ENCODE measurements at places on chromosomes 7 and 10.

GRCh38 chr7:107208024-107208521, 39.3 kb downstream of the HBP1 start:
- DNase-seq: no peak

DNA sequence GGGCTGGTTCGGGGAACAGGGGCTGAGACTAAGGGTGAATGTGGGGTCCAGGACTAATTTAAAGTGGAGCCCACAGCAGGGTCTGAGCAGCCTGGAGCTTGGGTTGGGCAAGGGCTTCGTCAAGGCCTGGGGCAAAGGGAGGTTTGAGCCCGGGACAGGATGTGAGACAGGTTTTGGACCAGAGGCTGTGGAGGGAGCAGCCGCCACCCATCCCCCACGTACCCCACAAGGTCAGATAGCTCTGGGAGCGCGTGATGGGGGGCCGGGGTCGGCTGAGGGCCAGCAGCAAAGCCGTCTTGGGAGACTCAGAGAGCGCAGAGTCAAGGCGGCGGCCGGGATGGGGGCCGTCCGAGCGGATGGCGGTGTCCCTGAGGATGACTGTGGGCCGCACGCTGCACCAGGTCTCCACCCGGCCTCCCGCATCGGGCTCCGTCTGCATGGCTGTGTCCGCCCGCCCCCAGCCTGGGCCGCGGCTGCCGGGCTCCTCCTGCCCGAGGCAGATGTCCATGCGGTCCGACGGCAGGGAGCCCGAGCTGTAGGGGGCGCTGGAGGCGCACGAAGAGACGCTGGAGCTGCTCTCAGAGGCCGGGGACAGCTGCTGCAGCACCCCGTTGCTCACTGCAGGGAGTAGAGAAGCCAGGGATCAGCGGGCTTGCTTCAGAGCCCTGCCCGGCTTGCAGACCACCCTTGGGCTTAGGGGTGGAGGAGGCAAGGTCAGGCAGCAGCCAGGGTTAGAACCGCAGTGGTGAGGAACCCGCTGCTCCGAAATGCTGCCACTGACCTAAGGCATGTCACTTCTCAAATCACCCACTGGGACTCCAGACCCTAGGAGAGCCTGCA, 12.1 kb downstream of the PDZD7 start:
- DNase-seq: peak; percentile 81

- no peak for DNase-seq
Measured at GRCh38 chr10:77319557-77319956, 318.1 kb downstream of the KCNMA1 start.

GRCh38 chr10:56449770-56450169, 88.7 kb upstream of the ZWINT start:
- DNase-seq: no peak

- DNase-seq: no peak
Measured at GRCh38 chr10:19891429-19891828, 75.2 kb downstream of the PLXDC2 start.

DNA sequence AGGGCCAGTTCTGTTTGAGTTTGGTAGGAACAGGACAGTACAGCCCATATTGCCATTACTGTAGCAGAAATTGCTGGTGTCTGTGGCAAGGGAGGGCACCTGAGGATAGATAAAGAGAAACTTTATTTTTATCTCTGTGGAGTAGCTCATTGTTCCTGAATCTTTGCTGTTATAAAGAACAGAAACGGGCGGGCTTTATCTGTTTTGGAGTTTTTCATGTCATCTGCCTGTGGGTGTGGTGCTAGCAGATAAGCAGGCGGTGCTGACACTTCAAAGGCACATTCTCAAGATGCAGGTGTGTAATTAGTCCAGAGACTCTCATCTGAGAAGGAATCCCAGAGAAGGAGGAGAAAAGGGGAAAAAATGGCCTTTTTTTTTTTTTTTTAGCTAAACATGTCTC, 11.5 kb downstream of the ZNF273 start:
- DNase-seq: no peak

GRCh38 chr7:103821092-103821491, 168.4 kb downstream of the RELN start:
- no peak for DNase-seq

- no peak for DNase-seq
Measured at GRCh38 chr7:276230-276835, 13.6 kb upstream of the FOXL3 start.

DNA sequence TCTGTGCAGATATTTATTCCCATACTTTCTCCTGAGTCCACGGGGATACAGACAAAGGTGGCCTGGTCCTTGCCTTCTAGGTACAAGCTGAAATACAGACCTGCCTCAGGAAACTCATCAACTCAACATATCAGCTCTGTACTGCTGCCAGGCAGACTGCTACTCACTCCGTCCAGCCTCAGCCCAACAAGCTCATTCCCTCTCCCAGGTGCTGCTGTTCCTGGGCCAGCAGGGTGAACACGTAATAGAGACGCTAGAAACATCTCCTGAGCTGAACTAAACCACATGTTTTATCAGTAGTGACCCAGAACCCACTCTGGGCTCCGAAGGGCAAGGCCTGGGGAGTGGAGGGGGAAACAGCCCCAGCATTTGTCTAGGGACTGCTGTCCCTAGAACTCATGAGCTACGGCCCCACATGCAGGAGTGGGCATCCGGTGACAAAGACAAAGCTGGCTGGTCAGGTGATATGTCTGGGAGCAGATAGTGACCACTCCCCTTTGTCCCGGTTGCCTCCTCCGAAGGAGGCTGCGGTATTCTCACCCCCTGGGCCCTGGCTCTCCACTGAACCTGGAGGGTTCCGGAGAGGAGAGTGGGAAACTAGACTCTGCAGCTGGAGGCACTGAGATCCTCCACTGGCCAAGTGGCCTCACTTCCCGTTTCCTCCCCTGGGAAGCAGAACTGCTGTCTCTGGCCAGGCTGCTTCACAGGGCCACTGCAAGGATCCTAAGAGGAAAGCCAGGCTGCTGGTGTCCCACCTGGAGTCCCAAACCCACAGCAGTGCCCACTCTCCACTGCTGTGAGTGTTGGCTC, 116.1 kb downstream of the FAM53B start:
- no peak for DNase-seq

DNA sequence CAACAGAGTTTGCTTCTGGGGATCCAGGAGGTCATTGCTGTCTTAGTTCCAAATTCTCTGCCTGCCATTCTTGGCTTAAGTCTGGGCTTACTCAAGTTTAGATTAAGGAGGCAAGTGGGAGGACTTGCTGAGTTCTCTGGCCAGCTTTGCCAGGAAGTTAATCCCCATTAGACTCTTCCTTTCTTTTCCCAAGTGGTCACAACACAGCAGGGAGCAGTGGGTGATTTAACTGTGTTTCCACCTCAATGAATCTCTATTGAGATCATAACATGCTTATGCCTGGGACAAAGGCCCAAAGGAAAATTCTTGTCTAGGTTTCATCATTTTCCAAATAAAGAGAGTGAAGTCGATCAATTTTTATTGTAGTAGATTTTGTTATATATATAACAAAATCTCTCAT, 1159.6 kb downstream of the SORCS3 start:
- DNase-seq: no peak

- no peak for DNase-seq
Measured at GRCh38 chr7:131753620-131754222, 197.3 kb upstream of the PODXL start.

GRCh38 chr7:93006480-93007095, 111.2 kb downstream of the SAMD9 start:
- no peak for DNase-seq

DNA sequence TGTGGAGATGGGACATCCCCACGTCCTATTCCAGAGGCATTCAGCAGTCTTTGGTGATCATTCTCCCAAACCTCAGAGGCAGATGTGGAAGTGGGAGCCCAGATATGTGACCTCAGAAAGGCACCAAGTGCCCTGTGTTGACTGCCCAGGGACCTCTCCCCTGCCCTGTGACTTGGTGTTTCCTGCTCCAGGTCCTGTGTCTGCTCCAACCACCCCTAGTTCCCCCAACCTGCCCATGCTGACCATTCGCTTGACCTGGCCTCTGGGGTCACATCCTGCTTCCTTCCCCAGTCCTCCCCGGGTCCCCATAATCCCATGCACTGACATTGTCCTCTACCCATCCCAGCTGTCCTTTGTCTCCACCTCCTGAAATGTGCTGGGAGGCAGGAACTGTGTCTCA, 7.6 kb downstream of the CYP26A1 start:
- no peak for DNase-seq

DNA sequence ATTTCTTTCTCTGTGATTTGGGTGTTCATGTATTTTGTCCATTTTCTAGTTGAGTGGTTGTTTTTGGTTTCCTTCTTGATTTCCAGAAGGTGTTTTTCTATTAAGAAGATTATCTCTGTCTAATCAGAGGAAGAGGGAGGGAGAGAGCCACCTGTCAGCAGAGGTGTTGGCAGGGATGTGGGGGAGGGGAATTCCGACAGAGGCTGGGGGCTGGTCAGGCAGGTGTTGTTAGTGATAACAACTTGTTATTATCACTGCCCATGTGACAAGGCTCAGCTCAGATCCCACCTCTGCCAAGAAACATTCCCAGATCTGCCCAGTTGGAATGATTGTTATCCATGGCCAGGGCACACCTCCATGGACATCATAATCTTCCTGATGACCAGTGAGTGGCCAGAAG, 293.4 kb downstream of the GFRA1 start:
- DNase-seq: no peak

GRCh38 chr7:157977717-157978496, 609.7 kb downstream of the PTPRN2 start:
- no peak for DNase-seq

GRCh38 chr7:14902589-14903067, at the start of gene DGKB:
DGKB (minus strand) TSS chr7:14902751.
- DNase-seq: no peak

DNA sequence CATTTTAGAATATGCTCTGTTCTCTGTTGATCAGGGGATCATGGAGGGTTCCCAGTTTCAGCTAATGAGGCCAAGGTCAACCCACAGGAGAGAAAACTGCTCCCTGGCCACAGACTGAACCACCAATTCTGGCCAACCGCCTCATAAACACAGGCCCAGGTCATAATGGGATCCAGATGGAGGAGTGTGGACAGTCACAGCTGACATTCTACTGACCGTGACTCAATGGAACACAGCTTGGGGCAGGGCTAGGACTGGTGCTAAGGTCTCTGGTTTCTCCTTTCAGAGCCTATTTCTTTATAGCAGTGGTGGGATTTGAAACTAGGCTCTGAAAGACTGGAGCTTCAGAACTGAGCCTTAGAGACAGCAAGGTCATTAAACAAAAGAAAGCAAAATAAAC, 68.3 kb downstream of the HIPK2 start:
- DNase-seq: no peak

DNA sequence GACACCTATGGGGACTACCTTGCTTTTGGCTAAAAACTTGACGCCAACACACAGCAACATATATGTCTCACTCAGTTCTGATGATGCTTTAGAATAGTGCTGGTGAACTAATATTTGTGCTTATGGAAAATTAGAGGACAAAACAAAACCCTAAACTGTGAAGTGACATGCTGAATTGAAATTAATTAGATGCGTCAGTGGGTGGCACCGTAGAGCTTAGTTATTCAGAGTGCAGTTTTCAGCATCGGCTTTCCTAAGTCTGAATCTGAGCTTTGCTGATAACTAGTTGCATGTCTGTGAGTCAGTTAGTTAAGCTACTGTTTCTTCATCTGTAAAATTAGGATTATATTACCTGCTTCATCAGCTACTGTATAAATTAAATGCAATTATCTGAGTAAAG, 245.0 kb upstream of the SORCS1 start:
- DNase-seq: no peak

- no peak for DNase-seq
Measured at GRCh38 chr10:122056431-122057094, 67.6 kb downstream of the TACC2 start.

- no peak for DNase-seq
Measured at GRCh38 chr7:133024596-133024995, 57.3 kb downstream of the CHCHD3 start.

DNA sequence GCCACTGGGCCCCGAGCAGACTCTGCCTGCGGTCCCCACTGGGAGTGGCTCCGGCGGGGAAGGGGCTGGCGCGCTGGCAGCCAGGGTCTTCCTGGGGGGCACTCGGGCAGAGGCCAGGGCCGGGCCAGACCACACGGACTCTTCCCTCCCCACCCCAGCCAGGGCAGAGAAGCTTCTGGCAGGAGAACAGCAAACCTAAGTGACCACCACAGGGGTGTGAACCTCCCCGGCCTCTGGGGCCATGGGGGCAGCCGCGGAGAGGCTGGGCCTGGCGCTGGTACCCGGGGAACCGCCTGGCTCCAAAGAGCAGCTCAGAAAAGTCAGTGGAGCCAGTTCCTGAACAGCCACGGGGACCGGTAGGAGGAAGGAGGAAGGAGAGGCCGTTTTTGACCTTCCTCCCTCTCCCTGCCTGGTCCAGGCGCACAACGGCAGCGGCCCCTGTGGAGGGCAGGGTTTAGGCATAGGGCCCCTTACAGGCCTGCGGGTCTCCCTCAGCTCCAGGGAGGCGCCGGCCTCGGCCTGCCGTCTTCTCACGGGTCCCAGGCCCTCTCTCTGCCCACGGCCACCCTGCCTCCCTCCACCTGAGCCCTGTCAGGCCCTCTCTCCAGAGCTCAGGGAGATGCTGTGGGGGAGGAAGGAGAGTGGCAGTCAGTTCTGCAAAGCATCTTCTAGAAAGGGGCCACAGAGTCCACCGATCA, 51.8 kb downstream of the TMEM209 start:
- no peak for DNase-seq

DNA sequence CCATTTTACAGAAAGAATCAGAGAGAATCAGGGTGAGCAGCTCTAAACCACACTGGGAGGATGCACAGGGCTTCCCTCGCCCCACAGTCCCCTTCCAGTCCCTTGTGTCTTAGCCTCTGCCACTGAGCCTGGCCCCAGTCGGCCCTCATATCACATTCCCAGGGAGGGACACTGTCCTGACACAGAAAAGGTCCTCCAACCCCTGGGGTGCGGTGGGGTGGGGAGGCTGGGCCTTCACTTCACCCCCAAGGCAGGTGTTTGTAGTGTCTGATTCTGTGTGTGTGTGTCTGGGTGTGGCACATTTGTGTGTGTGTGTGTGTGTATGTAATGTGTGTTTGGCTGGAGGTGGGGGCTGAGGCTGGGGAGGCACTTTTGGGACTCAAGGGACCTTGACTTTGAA, 1.8 kb upstream of the KCP start:
- DNase-seq: no peak

- DNase-seq: no peak
Measured at GRCh38 chr7:103657474-103657894, 211.5 kb upstream of the SLC26A5 start.

DNA sequence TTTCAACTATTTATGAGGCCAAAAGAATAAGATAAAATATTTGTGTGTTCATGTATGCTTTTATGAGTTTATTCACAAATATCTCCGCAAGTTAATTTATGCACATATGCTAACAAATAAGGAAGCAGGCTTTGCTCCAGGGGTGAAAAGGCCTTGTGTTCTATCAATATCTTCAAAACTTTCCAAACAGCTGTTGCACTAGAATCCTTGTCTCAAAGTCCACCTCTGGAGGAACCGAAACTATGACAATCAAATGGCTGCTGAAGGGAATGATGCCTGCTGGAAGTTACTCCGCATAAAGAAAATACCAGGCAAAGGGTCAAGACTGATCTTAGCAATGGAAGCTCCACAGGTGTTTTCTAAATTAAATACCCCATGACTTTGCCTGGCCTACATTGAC, 145.0 kb upstream of the GHITM start:
- DNase-seq: no peak
